Midbrain (tissue), 1 donor: ENCODE measurements at places on chromosomes 7 and 10.

DNA sequence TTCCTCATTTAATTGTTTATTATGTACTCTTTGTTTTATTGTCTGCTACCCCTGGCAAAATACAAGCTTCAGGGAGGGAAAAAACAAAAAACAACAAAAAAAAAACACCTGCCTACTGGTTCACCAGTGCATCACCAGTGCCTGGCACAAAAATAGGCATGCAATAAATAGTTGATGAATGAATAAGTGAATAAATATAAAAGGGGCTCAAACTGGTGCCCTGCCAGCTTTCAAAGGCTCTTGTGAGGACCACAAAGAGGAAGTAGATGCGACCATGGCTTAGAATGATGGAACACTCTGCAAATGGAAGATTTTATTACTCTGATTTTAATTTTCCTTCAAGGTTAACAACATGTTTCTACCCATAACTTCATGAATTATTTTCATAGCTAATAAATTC is 213.0 kb upstream of the INHBA start:
- no peak for DNase-seq

- DNase-seq, result no peak
Observed at GRCh38 chr7:16627236-16627635, 18.3 kb downstream of the ANKMY2 start.

- DNase-seq, result no peak
Observed at GRCh38 chr10:97154162-97154561, 31.6 kb downstream of the SLIT1 start.

GRCh38 chr10:50857579-50857978 is 27.8 kb downstream of the A1CF start:
- DNase-seq, result no peak

- DNase-seq, result no peak
Observed at GRCh38 chr10:6115411-6115810, 26.6 kb downstream of the RBM17 start.

DNA sequence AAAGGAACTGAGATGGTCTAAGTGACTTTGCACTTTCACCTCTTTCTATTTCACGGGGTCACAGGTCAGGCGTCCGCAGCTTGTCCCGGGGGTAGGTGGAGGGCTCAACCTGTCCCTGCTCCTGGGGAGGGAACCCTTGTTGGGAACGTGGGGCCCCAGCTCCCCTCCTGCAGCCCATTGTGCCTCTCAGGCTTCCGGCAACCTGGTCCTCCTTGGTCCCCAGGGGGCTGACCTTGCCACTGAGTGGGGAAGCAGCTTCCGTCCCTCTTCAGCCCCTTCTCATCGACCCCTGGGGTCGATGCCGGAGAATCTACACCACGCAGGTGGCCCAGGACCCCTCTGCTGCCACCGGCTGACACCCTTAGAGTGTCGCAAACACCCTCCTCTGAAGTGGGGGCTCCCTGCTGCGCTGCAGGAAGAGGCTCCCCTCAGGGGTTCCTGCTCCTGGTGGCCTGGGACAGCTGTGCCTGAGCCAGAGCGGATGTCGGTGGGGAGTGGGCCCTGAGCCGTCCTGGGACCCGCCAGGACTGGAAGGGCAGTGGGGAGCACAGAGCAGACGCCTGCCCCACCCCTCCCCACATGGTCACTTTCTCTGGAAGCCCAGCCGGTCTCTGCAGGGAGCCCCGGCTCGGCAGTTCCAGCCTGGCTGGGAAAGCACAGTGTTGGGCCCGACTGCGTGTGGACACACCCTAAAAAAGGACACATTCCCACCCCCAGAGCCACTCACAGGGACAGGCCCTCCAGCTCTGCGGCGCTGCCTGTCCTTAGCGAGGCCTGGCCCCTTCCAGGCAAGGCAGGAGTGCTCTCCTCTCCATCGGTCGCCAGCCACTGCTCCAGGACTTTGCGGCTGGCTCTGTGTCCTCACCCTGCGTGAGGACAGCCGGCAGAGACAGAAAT is 357.5 kb upstream of the SHH start:
- no peak for DNase-seq

DNA sequence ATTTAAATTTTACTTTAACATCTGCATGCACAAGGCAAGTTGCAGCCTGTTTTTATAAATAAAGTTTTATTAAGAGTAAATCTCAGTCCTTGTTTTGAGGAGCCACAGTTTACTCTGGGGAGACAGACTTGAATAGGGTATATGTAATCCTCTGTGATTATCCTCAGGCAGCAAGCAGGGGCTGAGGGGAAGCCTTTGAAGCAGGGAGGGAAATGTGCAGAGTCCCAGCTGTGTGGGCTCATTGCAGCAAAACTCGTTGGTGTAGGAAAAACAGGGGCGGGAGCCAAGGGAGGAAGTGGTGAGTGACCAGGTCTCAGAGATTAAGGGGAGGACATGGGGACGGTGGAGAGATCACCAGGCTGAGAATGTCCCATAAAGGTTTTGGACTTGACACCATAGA is 34.3 kb upstream of the SMC3 start:
- no peak for DNase-seq

GRCh38 chr7:28408105-28408959 is 4.0 kb upstream of the CREB5 start:
- DNase-seq, result no peak

DNA sequence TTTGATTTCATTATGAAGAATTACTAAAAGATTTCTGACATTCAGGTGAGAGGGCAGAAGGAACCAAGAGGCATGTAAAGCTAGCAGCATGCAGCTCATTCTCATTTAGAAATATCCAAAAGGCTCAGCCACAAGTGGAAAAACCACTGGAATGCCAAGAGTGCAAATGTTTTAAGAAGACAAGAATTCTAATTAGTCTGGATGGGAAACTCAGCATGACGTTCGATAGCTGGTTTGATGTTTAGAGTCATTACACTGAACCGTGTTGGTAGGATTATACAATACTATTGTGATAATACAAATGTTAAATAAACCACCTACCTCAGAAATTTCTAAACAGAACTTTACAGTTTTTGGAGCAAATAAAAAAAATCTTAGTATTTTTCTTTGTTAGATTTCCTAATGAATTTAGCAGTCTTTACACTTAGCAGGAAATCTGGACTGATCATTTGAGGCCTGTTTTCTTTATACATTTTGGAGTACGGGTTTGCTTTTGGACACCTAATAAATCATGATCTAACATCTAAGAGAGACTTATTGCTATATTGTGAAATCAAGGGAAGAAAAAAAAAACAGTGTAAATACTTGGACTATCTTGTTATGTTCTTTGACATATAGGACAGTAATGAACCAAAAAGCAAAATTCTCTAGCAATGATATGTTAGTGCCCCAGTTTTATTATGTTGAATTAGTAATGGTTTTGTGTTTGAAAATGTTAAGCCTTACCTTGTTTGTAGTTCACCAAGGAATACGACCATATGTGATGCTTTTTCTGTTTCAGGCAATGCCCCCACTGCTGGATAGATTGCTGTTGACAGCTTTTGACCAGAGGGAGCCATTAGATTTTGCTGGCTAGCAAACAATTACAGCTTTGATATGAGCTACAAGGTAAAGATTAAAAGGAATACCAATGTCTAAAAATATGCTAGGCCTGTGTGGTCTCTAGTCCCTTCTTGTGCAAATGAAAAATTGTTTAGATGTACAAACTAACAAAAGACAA is 354.1 kb upstream of the SEMA3A start:
- no peak for DNase-seq

DNA sequence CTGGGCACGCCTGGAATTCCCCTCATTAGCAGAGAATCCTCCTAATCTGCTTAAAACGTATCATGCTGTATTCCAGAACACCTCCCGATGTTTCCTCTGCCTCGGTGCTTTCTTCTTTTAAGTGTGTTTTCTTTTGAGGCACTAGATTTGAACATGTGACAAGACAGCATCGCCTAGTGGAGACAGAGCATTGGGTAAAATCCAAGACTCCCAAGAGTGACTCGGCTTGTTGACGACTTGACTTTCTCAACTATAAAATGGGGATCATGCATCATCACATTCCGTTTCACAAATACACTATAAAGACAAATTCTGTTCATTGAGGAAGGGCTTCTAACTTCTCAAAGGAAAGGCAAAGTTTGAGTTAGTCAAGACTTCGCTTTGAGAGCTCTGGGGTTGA is 105.6 kb upstream of the RNF32 start:
- DNase-seq, result no peak

DNA sequence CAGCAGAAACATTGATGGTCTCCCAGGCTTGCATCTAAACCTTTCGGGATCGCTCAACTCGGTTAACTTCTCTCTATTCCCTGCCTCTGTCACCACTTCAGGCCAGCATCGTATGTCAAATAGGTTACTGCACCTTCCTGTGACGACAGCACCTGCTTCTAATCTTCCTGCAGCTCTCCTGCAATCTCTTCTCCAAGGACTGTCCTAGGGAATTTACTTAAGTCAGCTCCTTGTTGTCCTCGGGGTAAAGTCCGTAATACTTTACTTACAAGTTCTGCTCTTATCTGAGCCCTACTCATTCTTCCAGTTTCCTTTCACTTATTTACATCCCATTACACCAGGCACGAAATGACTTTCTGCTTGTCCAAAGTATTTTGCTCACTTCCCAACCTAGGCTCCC is 372.7 kb upstream of the AKR1E2 start:
- no peak for DNase-seq

- DNase-seq, result no peak
Observed at GRCh38 chr10:59558066-59558465, 151.6 kb downstream of the SLC16A9 start.

DNA sequence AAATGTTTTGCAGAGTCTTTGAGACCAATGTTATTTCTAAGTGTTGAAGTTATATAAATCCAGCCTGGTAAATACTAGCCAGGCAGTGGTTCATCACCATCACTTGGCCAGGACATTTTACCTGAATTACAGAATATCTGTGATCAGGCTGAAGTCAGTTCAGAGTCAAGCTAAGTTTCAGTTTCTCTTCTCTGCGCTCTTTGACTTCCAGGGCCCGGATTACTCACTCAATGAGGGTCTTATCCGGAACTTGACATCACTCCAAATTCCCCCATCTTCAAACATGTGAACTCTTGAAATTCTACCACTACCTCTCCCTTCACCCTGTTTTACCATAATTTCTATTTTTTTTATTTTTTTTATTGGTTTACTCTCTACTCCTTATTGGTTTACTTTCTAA is 36.6 kb upstream of the CCAR1 start:
- DNase-seq, result no peak

DNA sequence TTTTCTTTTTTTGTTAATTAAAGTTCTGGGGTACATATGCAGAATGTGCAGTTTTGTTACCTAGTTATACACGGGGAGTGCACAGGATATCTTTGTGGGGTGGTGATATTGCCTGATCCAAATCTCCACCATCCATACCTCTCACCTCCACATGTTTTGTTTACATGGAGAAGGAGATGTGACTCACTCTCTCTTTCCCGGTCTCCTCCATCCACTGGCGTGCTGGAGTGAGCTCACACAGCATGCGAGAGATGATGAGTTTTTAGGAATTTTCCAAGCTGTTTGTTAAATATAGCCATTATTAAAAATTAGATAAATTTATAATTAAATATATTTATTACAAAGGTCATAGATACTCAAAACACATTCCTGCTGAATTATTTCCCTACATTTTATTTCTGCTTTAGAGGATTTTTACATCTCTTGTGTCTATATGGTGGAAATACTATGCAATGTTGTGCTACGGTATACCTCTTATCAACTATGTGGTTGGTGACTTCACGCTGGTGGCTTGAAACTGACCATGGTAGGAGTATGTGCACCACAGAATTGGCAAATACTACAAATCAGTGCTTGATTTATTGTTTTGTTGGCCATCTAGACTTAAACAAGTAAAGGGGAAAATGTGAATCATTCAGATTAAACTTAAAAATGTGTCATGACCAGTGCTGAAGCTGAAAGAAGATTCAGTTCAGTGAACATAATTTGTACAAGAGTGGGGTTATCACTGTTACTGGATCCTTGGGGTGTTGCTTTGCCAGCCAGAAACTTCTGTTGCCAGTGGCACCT is 107.9 kb upstream of the FAM180A start:
- no peak for DNase-seq

- DNase-seq, result no peak
Observed at GRCh38 chr7:41292487-41292886, 410.4 kb downstream of the INHBA start.

DNA sequence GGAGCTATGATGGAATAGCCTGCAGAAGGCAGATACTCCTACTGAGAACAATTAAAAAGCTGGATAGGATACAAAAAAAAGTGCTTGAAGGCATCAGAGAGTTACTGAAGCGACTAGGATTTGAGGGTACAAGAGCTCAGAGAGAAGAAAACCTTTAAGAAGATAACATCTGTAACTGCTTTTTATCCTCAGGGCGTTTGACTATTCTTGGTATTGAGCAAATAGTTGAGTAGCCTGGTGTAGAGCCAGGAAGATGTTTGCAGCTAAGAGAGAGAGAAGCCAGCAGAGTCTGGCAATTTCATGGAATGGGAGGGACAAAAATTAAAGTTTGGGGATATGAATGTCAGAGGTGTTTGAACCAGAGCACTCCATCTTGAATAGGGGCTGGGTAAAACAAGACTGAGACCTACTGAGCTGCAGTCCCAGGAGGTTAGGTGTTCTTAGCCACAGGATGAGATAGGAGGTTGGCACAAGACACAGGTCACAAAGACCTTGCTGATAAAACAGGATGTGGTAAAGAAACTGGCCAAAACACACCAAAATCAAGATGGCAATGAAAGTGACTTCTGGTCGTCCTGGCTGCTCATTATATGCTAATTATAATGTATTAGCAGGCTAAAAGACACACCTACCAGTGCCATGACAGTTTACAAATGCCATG is 428.8 kb downstream of the SH2D4B start:
- DNase-seq, result no peak

DNA sequence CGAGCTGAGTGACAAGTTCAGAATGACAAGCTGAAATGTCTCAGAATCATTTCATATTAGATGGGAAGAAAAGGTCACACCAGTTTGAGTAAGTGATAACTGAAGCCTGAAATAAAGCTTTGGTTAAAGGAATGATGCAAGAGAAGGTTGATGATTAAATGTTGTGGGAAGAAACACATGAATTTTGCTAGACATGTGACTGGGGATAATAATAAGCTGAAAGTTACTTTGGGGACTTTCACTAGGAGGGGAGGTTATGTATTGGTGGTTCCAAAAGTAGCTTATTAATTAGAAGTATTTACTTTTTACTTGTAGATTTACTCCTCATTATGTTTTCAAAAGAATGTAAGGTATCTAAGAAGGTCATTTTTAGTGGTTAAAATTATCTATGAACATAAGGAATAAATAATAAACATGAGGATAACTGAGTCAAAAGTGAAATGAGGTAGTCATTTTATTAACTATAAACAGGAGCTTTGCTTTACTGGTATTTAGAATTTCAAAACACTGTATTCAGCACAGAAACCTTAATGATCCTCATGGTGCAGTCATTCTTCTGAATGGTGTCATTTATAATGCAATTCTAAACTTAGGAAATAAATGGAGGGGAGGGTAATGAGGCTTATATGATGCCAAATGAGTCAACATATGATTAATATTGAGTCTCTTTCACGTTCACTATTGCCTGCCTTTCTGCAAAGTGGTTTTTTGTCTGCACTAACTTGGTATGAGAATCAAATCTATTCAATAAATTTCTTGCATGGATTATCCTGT is 63.7 kb downstream of the PRKG1 start:
- no peak for DNase-seq

DNA sequence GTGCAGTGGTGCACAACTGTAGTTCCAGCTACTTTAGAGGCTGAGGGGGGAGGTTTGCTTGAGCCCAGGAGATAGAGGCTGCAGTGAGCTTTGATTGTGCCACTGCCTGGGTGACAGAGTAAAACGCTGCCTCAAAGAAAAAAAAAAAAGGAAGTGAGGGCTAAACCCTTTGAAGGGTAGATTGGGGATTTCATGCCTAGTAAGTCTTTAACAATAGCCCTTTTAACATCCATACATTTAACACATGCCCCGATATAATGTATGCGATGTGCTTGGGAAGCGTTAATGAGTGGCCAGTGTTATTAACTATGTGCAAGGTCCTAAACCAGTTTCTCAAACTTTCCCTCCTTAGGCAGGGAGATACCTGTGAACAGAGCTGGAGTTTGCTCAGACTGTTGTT is 229.2 kb upstream of the HPS1 start:
- no peak for DNase-seq
